ENCODE measurements at places on chromosomes 2 and 18.

GRCh38 chr18:9419956-9420631, 55.2 kb upstream of the RALBP1 start:
- no peak for ATAC-seq

DNA sequence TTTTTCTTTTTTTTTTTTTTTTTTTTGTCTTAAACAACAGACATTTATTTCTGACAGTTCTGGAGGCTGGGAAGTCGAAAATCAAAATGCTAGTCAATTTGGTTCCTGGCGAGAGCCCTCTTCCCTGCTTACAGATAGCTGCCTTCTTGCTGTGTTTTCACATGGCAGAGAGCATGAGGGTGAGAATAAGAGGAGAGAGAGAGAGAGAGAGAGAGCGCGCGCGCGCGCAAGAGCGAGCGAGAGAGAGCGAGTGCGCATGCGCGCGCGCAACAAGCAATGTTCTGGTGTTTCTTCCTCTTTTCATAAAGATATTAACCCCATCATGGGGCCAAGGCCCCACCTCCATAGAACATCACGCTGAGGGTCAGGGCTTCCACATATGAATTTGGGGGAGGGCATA, 20.9 kb downstream of the MTCL1 start:
- no peak for ATAC-seq

GRCh38 chr18:2312440-2312839, 258.9 kb downstream of the METTL4 start:
- ATAC-seq: no peak

GRCh38 chr2:58798676-58799208, 557.6 kb upstream of the FANCL start:
- ATAC-seq: no peak

All from activated CD4-positive, CD25-positive, alpha-beta regulatory T cell treated with anti-CD3 and anti-CD28 coated beads, Interleukin-2, amount 50 U/mL, for 24 hours (primary cell).